ENCODE measurements at places on chromosomes 1 and 21. TPM values are rescaled to one million over a fixed set of nuclear protein-coding genes. Genes with fewer than 3 reads are reported as not detected.

ACTL8 gene
- not detected for total RNA-seq

LRRC52 gene
- total RNA-seq, result not detected

NBPF19 gene
- 33.6 TPM for total RNA-seq

TMCC2 gene
- 2.9 TPM for total RNA-seq

MRTO4 gene
- 18.5 TPM for total RNA-seq

CHIT1 gene
- total RNA-seq, result under 0.01 TPM

ZNF670 gene
- total RNA-seq, result 3.8 TPM

AP4B1 gene
- 14.1 TPM for total RNA-seq

DYNLT4 gene
- total RNA-seq, result 0.36 TPM

CRYAA gene
- total RNA-seq, result not detected

SH2D1B gene
- total RNA-seq, result not detected

USH2A gene
- total RNA-seq, result under 0.01 TPM

ASCL5 gene
- not detected for total RNA-seq

FNDC5 gene
- total RNA-seq, result not detected

CD247 gene
- not detected for total RNA-seq

LEMD1 gene
- not detected for total RNA-seq

CHIA gene
- total RNA-seq, result not detected

PCAT6 gene
- total RNA-seq, result 0.29 TPM

CCDC185 gene
- total RNA-seq, result not detected

CSMD2 gene
- total RNA-seq, result 0.36 TPM

CRYBG2 gene
- total RNA-seq, result not detected

RGS16 gene
- 0.29 TPM for total RNA-seq

KCNN3 gene
- total RNA-seq, result under 0.01 TPM

APP gene
- 373 TPM for total RNA-seq

IL12RB2 gene
- not detected for total RNA-seq

TGFB2 gene
- 12.7 TPM for total RNA-seq

FCGR3B gene
- total RNA-seq, result not detected

DNALI1 gene
- 6.5 TPM for total RNA-seq

GBP6 gene
- total RNA-seq, result not detected

CHRNB2 gene
- total RNA-seq, result not detected

SCP2 gene
- 182 TPM for total RNA-seq

KCNE1 gene
- 0.29 TPM for total RNA-seq

PDE9A gene
- not detected for total RNA-seq

DLGAP3 gene
- total RNA-seq, result under 0.01 TPM

ZSWIM5 gene
- 0.36 TPM for total RNA-seq

ESPN gene
- total RNA-seq, result not detected

HSD11B1 gene
- 1.8 TPM for total RNA-seq

FAM177B gene
- not detected for total RNA-seq

GUCA2A gene
- not detected for total RNA-seq

VWA5B1 gene
- not detected for total RNA-seq

FAM72C gene
- 0.59 TPM for total RNA-seq

Measured in osteoblast (primary cell).